ENCODE measurements at places on chromosomes 4 and X.

DNA sequence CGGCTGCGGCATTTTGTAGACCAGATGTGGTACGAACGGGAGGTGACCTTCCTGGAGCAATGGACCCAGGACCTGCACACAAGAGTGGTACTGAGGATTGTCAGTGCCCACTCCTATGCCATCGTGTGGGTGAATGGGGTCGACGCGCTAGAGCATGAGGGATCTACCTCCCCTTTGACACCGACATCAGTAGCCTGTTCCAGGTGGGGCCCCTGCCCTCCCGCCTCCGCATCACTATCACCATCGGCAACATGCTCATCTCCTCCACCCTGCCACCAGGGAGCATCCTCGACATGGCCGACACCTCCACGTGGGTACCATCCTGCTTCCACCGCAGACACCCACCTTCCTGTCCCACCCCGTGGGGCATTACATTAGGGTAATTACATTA is 46.2 kb downstream of the SMARCA5 start:
- peak; percentile 10 for DNase-seq

DNA sequence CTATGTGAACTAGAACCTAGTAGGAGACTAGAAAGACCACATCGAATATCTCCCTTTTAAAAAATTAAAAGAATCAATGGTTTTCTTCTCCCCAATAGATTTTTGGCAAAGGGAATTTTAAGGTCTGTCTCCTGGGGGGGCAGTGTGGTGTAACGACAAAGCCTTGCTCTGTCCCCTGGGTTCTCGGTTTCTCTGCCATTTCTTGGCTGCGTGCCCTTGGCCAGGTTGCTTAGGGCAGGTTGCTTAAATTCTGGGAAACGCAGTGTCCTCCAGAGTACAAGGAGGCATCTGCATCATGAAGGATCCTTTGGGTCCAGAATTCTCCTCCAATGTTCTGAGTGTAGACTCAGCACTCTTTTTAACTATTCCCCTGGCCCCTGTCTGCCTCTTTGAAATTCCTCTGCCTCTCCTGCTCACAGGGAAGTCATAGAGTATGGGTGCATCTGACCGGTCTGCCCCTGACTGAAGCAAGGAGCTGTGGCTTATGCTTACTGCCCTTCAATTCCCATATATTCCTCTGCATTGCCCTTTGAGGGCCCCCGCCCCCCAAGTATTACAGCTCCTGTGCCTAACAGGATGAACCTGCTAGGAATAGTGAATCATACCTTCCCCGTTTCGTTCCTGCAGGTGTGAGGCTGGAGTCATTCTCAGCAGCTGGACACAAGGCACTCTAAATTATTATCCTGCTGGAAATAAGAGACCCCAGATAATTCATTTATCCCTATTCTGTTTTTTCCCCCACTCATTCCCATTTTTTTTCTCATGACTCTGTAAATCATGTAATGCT is 2.2 kb downstream of the KIT start:
- DNase-seq, result no peak

DNA sequence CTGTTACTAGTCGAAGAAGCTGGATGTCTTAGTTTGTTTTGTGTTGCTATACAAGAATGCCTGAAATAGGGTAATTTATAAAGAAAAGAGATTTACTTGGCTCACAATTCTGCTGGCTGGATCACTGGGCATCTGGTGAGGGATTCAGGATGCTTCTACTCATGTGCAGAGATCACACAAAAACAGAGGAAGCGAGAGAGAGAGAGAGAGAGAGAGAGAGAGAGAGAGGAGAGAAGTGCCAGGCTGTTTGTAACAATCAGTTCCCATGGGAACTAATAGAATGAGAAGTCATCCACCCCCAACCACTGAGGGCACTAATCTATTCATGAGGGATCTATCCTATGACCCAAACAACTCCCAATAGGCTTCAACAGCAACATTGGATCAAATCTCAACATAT is 66.2 kb upstream of the FAM9A start:
- DNase-seq, result no peak

- DNase-seq, result no peak
These were observed 22.4 kb downstream of the RS1 start for GRCh38 chrX:18649498-18649951.

DNA sequence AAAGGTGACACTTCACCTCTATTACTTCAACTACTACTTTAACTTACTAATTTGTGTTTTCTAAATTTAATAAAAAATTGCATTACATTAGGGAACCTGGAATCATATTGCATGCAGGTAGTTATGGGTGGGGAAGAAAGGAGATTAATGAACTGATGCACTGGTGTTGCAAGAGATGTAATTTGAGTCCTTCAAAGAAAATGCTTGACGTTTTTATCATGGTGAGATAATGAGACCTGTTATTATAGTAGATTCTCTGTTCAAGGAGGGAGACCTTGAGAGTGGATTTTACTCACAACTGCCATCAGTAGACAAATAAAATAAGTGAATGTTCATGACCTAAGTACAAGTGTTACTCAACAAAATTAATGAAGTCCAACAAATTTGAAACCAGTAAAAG is 26.4 kb upstream of the MED14 start:
- DNase-seq, result no peak

- peak; percentile 19 for DNase-seq
These were observed 20.2 kb downstream of the SLIT2 start for GRCh38 chr4:20271950-20272349.

- DNase-seq, result no peak
These were observed 56.7 kb downstream of the PCDH19 start for GRCh38 chrX:100353326-100353725.

GRCh38 chrX:9501362-9501761 is 36.5 kb downstream of the TBL1X start:
- DNase-seq, result no peak

DNA sequence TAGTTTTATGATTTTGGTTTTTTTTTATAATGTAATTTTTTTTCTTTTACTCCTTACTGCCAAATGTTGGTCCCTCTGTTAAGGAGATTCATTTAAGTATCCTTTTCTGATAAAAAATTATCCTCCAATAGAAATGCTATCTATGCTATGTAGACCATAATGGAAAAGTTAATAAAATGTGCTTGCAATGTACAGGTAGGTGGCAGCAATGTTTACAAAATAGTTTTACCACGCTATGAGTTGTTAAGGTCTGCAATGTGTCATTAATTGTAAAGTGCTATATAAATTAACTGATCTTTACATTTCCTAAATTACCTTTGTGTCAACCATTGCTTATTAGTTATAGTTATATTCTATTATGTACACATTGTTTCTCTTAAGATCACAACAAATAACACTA is 3.8 kb upstream of the CENPC start:
- peak; percentile 23 for DNase-seq

DNA sequence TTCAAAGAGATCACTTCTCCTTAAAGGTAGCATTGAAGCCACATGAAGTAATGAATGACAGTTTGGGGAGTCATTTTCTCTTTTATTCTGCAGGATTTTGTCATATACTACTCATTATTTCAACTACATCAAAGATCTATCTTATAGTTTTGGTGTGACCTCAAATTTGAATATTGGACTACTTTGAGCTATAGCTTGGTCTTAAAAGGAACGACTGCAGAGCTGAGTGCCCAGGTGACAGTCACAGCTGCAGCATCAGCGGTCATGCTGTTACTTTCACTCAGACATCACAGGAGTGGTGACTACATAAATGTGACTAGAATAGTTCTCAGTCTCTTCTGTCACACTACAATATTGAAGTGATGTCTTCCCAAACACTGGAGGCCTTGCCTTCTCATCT is 10.7 kb upstream of the SPCS3 start:
- DNase-seq, result no peak

- DNase-seq, result no peak
These were observed 24.6 kb upstream of the ANTXR2 start for GRCh38 chr4:80097400-80098177.

DNA sequence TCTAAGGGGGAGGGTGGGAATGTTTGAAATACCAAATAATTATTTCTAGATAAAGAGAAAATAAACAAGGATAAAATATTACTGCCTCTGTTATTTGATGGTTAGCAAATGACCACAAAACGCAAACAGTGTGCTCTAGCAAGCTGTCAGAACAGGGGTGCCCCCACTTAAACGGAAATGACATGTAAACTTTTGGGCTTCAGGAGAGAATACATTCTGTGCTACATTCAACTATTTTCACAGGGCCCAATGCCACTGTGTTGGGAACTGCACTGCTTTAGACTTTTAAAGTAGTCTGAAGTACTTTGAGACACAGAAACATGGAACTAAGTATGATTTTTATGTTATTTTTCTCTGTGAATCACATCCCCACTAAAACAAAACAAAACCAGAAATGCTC is 14.1 kb downstream of the CD40LG start:
- no peak for DNase-seq

- peak; percentile 39 for DNase-seq
These were observed 10.6 kb downstream of the ABCD1 start for GRCh38 chrX:153735274-153735673.

DNA sequence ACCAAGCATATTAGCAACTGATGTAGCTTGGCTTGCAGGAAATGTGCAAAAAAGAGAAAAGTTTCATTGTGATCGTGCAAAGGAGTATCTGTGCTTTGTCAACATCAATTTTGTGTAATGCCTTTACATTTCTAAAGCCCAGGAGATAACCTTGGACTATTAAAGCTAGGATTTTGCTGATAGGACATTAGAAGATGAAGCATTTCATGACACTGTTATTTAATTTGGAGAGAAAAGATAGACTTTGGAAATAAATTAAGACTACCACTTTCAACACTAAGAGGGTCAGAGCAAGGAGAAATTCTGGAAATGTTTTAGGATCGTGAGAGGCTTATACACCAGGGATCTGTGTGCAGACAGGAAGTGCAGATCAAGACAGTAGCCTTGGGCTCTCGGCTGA is 120.6 kb upstream of the MID1 start:
- no peak for DNase-seq

GRCh38 chr4:81604683-81605218 is 133.0 kb upstream of the RASGEF1B start:
- no peak for DNase-seq

GRCh38 chr4:152860046-152860445 is 76.1 kb upstream of the FHDC1 start:
- no peak for DNase-seq

- no peak for DNase-seq
These were observed 333.9 kb upstream of the FSTL5 start for GRCh38 chr4:162497564-162498167.

DNA sequence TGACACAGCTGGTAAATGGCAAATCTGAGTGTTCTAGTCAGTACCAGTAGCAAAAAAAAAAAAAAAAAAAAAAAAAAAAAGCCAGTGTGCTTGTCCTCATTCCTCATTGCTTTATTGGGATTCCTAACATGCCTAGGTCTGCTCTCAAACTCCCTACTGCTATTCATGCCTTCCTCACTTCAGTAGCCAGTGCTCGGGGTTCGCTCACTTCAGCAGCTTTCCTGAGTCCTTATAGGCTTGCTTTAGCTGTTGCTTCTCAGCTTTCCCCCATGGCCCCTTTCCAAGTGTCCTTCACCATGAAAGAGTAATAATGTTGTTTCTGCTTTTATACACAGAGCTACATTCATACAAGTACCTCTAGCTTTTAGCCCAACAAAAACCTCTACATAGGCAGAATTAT is 30.8 kb downstream of the SLITRK2 start:
- DNase-seq, result no peak

All from NCI-H526 treated with DMSO at 0.1 percent for 48 hours (cell line).